ENCODE measurements at places on chromosomes 5 and 9.

DNA sequence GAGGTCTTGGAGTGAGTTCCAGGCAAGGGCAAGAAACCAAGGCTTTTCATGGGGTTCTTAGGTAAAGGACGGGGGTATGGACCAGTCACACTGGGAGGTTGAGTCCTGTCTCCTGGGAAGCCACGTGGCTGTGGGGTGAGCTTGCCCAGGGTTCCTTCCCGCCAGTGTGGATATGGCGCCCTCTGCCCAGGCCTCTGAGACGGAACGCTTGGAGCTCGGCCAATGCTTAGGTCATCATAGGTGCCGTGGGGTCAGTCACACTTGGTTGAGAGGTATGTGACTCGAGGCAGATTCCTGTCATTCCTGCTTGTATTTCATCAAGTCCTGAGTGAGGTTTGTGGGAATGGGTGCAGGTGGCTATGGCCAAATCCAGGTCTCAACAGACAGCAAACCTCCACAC lies 46.2 kb downstream of the TENT4A start:
- no peak for DNase-seq

- no peak for DNase-seq
These were observed 231.7 kb downstream of the ARHGAP26 start for GRCh38 chr5:143001764-143002351.

GRCh38 chr9:124290743-124291554 lies 33.2 kb downstream of the NEK6 start:
- no peak for DNase-seq

DNA sequence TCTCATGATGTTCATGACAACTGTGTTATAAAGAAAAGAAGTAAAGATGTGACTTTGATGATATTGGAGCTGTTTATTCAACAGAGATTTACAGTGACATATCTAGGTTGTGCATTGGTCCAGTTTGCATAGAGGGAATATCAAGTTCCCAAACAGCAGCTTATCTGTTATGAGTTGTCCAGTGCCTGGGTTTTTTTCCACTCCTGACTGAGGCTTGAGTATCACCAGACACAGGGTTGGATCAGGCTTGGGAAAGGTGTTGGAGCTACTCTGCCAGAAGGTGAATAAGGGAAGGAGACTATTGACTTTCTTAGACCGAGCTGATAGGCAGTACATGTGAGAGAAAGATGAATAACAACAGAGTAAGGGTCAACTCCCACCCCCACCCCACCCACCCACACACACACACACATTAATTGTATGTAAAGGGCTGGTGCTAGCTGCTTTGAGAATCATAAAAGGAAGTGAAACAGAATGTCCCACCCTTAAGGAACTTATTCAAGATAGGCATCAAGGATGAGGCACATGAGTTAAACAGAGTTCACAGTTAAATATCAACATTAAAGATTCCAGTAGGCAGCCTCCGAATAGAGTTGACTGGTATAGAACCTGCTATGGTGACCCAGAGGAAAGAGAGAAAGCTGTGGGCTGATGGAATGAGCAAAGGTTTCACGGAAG lies 33.0 kb upstream of the RASGRF2 start:
- DNase-seq, result no peak

DNA sequence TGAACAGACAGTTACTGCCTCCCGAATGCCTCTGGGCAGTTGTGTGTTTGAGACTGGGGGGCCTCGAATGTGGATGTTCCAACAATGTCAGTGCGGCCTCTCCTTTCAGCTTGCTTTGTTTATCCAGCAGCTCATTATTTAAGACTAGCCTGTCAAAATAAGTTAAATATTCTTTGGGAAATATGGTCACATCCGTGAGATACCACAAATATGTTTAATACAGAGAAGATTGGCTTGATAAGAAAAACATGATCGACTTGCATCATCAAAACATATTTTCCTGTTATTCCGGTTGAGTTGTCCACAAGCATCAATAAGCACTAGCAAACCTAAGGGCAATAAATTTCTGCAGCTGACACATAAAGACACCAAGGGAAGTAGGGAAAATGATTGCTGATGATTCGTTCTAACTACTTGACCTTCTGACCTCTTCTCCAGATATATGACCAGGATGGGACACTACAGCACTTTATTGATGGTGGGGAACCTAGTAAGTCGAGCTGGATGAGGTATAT lies 66.5 kb downstream of the PRDM6 start:
- DNase-seq, result no peak

GRCh38 chr9:79233542-79233941 lies 338.2 kb upstream of the TLE4 start:
- no peak for DNase-seq

GRCh38 chr5:2877522-2877921 lies 126.0 kb upstream of the IRX2 start:
- DNase-seq, result no peak

- no peak for DNase-seq
These were observed 64.9 kb downstream of the SIL1 start for GRCh38 chr5:139133282-139133681.

GRCh38 chr9:127199001-127199791 lies 65.4 kb upstream of the GARNL3 start:
- DNase-seq, result peak; percentile 58

GRCh38 chr9:7320139-7320538 lies 479.4 kb downstream of the DMAC1 start:
- no peak for DNase-seq

- no peak for DNase-seq
These were observed 989.6 kb upstream of the ARRDC3 start for GRCh38 chr5:92372766-92373165.

DNA sequence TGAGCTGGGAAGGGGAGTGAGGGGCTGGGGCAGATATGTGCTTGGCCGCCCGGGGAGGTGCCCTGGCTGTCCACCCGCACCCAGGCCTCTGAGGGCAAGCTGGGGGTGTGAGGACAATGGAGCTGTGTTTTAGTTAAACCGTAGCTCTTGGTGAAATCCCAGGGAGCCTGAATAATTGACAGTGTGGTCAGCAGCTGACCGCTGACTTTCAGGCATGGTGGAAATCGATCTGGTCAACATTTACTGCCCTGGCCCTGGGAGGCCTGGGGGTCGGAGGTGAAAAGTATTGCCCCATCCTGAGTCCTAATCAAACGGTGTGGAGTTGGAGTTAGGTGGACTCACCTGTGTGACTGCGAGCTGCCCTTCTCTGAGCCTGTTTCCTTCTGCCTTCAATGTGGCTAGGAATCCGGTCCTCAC lies 31.2 kb upstream of the CRB2 start:
- DNase-seq, result no peak

DNA sequence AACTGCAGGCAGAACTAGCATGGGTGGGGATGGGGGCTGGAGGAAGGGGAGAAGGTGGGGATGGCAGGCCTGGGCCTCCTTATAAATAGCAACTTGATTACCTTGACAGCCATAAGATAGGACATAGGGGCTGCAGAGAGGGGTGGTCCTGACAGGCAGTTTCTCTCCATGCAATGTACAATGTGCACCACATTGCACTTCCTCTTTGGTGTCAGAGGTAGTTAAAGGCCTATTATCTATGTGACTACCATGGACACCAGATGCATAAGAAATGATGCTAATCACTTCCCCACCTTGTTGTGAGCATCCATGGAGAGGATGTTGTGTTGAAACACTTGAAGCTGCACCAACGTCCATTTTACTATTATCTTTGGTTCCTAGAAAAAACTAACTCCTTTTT lies 20.2 kb upstream of the SUB1 start:
- no peak for DNase-seq

- DNase-seq, result no peak
These were observed 43.5 kb downstream of the NKD2 start for GRCh38 chr5:1052076-1052475.

GRCh38 chr9:100437860-100438805 lies 11.2 kb downstream of the MSANTD3 start:
- DNase-seq, result peak; percentile 35

GRCh38 chr5:79025054-79025472 lies 40.0 kb upstream of the ARSB start:
- DNase-seq, result peak; percentile 39

DNA sequence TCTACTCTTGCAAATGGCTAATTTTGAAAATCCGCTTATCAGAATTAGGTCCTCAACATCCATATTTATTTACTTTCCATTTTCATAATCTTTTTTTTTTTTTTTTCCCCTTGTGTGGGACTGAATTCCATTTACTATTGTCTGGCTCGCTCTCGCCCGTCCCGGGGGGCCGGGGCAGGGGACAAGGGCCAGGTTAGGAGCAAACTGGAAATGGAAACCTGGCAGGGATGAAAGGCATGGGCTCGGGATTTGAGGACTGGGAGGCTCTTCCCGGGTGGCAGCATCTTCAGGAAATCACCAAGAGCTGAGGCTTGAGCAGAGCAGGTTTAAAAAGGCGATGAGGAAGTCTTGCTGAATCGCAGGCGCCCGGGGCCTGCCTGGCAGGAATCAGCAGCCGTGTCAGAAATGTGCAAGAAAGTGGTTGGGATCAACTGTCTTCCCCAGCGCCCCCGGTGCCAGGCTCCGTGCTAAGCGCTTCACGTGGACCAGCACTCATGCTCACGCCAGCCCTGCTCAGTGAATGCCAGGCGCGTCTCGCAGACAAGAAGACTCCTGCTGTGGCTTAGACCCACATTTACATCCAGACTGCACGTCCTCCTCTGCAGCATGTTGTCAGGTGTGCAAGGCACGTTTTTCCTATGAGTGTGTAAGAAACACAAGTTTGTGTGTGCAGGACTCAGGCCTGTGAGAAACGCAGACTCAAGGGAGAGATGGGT lies 66.3 kb upstream of the UNC5A start:
- no peak for DNase-seq

- DNase-seq, result no peak
These were observed 61.2 kb downstream of the IL6ST start for GRCh38 chr5:55933377-55934114.

DNA sequence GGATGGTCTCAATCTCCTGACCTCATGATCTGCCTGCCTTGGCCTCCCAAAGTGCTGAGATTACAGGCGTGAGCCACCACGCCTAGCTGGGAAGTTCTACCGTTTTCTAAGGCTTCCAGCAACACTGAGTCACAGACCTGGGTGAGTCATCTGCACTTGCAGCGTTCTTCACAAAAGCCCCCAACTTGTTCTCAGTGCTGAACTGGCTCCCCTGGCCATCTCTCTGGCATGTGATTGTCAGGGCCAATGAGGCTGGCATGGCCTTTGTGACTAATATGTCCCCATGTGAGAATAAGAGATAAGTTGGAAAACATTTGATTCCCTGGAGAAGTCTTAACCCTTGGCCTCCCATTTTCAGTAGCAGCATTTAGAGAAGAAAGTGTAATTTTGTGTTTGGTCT lies 124.4 kb downstream of the WDR41 start:
- no peak for DNase-seq

GRCh38 chr9:76643399-76644117 lies 120.7 kb upstream of the PCA3 start:
- DNase-seq, result no peak

- no peak for DNase-seq
These were observed 2.1 kb downstream of the NDST1 start for GRCh38 chr5:150509992-150510391.

- DNase-seq, result no peak
These were observed 1.5 kb downstream of the LSM11 start for GRCh38 chr5:157745041-157745456.

DNA sequence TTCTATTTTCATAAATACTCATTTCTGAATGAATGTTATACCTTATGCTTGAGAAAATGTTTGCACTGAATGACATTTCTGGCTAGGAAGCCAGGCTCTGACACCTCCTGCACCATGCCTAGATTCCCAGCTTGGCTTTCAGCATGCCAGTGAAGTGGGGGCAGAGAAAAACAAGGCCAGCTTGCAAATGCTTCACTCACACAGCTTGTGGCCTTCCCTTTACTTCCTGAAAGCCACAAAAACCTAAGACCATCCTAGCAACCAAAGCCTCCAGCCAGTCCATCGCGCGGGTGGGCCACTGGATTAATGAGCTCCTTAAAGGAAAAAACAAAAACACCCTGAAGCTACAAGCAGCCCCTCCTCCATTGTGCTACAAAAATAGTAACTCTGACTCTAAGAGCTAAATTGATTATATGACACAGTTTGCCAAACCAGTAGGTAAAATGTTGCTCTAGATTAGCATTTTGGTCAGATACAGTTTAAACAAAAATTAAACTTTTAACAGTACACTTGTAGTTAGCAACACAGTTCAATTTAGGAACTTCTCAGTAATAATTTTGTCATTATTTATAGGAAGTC lies 159.9 kb downstream of the TSSK1B start:
- DNase-seq, result no peak

DNA sequence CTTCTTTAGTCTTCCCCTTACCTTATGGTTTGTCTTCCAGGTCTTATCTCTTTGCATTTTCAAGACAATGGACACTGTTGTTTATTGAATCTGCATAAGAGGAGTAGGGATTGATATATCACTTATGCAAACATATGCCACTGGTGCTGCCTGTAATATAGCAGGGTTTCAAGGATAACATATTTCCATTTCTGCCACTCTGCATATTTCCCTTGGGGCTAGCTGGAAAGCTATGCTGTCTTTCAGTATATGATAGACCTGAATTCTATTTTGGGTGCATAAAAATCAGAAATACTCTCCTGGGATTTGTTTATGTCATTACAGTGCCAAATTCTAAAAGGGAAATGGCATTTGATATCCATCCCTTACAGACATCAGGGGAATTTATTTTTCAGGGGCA lies 400.2 kb downstream of the TLR4 start:
- no peak for DNase-seq

- DNase-seq, result no peak
These were observed 36.0 kb downstream of the BNIP1 start for GRCh38 chr5:173180331-173180730.

DNA sequence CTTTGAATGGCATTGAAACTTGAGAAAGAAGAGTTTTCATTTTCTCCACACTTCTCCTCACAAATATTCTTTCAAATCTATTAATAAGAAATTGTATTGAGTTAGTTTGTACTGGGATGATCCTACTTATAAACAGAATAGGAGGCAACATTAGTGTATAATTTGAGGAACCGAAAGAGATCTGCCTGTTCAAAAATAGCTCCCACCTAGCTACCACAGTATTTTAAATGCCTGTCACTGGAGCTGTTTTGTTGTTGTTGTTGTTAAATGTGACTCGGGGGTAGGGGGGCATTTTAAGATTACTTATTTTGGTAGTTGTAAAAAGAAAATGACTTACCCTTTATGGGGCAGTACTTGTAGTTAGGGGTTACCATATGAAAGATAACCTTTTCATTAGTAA lies 20.1 kb upstream of the HAPLN1 start:
- no peak for DNase-seq

DNA sequence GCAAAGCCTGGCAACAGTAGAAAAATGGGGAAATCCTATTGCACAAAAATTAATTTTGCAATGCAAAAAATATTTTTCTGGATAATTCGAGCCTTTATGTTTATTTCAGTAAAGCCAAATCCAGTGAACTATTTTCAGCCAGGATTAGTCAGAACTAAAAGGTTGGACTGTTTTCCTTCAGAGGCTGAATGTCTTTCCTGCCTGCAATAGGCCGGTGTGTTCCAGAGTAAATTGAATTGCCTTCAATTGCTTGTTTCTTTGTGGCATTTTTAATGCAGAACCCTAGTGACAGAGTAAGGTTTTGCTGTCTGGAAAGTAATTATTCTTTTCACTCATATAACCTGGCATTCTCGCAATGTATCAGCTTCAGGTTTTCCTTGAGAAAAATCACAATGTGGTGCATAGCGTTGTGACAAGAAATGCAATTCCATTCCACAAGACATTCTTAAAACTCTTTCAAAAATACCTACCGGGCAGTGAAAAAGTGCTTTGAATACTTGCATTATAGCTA lies 183.7 kb downstream of the GLIS3 start:
- no peak for DNase-seq

GRCh38 chr5:36713541-36713940 lies 107.1 kb downstream of the SLC1A3 start:
- DNase-seq, result no peak

GRCh38 chr5:32057187-32058096 lies 116.7 kb downstream of the GOLPH3 start:
- DNase-seq, result no peak

GRCh38 chr5:42751044-42751443 lies 5.6 kb upstream of the CCDC152 start:
- DNase-seq, result no peak
